ENCODE measurements at places on chromosomes 11 and 22. TPM values are rescaled to one million over a fixed set of nuclear protein-coding genes. Genes with fewer than 3 reads are reported as not detected.

Gene APOA5
- not detected for total RNA-seq

Gene HYLS1
- total RNA-seq = 3.4 TPM

Gene FOXRED2
- total RNA-seq = 11.4 TPM

GRCh38 chr11:126157326-126158030 lies 54.0 kb downstream of the RPUSD4 start:
- no peak for DNase-seq

GRCh38 chr11:29249713-29250112 lies 767.1 kb downstream of the KCNA4 start:
- no peak for DNase-seq

- no peak for DNase-seq
Measured at GRCh38 chr22:46569848-46570695, 32.7 kb upstream of the CELSR1 start.

Data from naive thymus-derived CD4-positive, alpha-beta T cell (primary cell).